Hepatocyte (in vitro differentiated cells): ENCODE measurements at places on chromosomes 2 and 18. TPM values are rescaled to one million over a fixed set of nuclear protein-coding genes. Genes with fewer than 3 reads are reported as not detected.
A peak's percentile ranks its signal among the peaks of the same experiment; 100 is the strongest.

The GLS gene
- polyA plus RNA-seq: 78.8 and 78.9 TPM in 2 replicates

The CAVIN2 gene
- 2.0 and 2.7 TPM in 2 replicates for polyA plus RNA-seq

The POMC gene
- polyA plus RNA-seq: 4.4 and 5.6 TPM in 2 replicates

The ITGAV gene
- 32.4 and 32.7 TPM in 2 replicates for polyA plus RNA-seq

DNA sequence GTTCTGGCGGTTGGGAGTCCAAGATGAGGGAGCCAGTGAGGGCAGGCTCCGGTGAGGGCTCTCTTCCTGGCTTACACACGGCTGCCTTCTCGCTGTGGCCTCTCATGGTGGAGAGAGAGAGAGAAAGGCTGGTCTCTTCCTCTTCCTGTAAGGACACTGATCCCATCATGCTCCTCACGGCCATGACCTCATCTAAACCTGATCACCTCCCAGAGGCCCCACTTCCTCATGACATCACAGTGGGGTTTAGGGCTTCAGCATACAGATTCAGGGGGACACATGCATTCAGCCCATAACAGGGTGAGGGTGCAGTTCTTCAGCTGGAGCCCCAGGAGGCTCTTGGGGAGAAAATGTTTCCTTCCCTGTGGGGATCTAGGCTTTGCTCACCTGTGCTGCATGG lies 29.2 kb downstream of the AGAP1 start:
- H3K4me1 ChIP-seq: no peaks in the 10 kb centered on the region
- no peaks in the 10 kb centered on the region for H3K27me3 ChIP-seq
- DNase-seq: no peak

- H3K27ac ChIP-seq: no peak overlapping the region
- DNase-seq: no peak
- H3K36me3 ChIP-seq: no peaks in the 10 kb centered on the region
- H3K4me3 ChIP-seq: no peak overlapping the region
Measured at GRCh38 chr18:51382081-51382480, 184.6 kb upstream of the MEX3C start.

- H3K4me3 ChIP-seq: no peak overlapping the region
- H3K27me3 ChIP-seq: no peaks in the 10 kb centered on the region
Measured at GRCh38 chr18:21682371-21683051, 22.1 kb downstream of the ABHD3 start.

- no peaks in the 10 kb centered on the region for H3K27me3 ChIP-seq
- peaks cover 13% of the 10 kb centered on the region for H3K4me1 ChIP-seq
- H3K36me3 ChIP-seq: no peaks in the 10 kb centered on the region
- DNase-seq: peak; percentile 33
- peak overlapping the region; percentile 51 for H3K27ac ChIP-seq
Measured at GRCh38 chr2:212919238-212919637, 232.2 kb downstream of the IKZF2 start.
